ENCODE measurements at places on chromosomes 7 and 10.

- DNase-seq, result no peak
These were observed 35.1 kb downstream of the DNAJB12 start for GRCh38 chr10:72319416-72320254.

- DNase-seq, result peak; percentile 43
These were observed 45.5 kb downstream of the NOD1 start for GRCh38 chr7:30433082-30433481.

GRCh38 chr10:29849126-29849833, 210.1 kb downstream of the JCAD start:
- no peak for DNase-seq

GRCh38 chr7:44124822-44125202, 1.5 kb upstream of the POLD2 start:
- DNase-seq, result no peak

DNA sequence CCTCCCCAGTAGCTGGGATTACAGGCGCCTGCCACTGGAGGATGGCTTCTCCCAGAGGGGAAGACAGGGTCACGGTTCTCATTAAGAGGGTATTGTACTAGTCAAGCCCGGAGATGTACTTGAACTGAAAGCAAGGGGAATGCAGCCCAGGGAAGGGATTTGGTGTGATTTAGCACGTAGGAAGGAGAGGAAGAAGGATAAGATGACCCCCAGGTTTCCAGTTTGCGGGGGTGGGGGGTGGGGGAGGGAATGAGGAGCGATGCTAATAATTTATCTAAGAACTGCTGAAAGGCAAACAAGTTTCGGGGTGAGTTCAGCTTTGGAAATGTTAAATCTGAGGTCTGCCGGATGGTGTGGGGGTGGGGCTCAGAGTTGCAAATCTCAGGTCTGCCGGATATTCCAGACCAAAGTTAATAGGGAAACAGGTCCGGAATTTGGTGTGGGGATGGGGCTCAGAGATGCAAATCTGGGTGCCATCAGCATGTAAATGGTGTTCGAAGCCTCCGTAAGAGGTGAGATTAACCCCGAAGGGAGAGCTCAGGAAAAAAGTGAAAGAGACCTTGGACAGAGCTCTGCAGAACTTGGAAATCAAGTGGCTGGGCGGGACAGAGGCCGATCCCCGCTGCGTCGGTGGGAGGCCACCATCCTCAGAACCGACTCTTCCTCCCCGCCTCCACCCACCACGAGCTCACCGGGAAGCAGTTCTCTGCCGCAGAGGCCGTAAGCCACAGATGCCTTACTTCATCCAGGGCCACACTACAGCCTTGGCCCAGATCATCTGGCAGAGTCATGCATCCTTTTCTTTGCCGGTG, 1.6 kb upstream of the SEPHS1 start:
- no peak for DNase-seq

GRCh38 chr7:129161524-129162225, 17.2 kb downstream of the TSPAN33 start:
- DNase-seq, result no peak

Data from forelimb muscle (tissue), 1 donor.